ENCODE measurements at places on chromosomes 2 and 18.

GRCh38 chr2:197247083-197247482, 63.5 kb downstream of the ANKRD44 start:
- no peak for DNase-seq
- H3K27me3 ChIP-seq: no peaks in the 10 kb centered on the region
- H3K4me3 ChIP-seq: no peak overlapping the region

- H3K27ac ChIP-seq: no peak overlapping the region
- no peaks in the 10 kb centered on the region for H3K36me3 ChIP-seq
- DNase-seq: no peak
Measured at GRCh38 chr2:195447323-195447975, 209.6 kb upstream of the SLC39A10 start.

GRCh38 chr18:21602299-21602587, 1.7 kb upstream of the ESCO1 start:
- no peak overlapping the region for H3K4me3 ChIP-seq
- H3K4me1 ChIP-seq: peaks cover 9% of the 10 kb centered on the region
- no peak overlapping the region for H3K27ac ChIP-seq
- DNase-seq: no peak
- no peaks in the 10 kb centered on the region for H3K36me3 ChIP-seq

GRCh38 chr2:105625632-105626031, 119.1 kb upstream of the NCK2 start:
- no peaks in the 10 kb centered on the region for H3K27me3 ChIP-seq
- no peaks in the 10 kb centered on the region for H3K36me3 ChIP-seq
- no peak overlapping the region for H3K4me3 ChIP-seq
